EH (cell line): ENCODE measurements at places on chromosomes 7 and 10.
A peak's percentile ranks its signal among the peaks of the same experiment; 100 is the strongest.

DNA sequence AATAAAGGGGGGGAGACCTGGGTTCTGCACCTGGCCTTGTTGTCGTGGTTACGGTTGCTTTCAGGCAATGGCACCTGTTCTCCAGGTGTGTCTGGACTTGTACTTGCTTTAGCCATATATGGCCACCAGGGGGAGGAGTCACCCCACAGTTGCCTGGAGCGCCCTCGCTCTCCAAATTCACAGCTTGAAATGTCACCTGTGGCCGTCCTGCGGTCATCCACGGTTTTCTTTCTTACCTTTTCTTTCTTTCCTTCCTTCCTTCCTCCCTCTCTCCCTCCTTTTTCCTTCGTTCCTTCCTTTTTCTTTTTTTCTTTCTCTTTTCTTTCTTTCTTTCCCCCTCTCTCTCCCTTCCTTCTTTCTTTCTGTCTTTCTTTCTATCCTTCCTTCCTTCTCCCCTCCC, 157.2 kb upstream of the ZNF92 start:
- DNase-seq: peak; percentile 31

- no peak for DNase-seq
These were observed 78.3 kb upstream of the FOXK1 start for GRCh38 chr7:4603843-4604231.

DNA sequence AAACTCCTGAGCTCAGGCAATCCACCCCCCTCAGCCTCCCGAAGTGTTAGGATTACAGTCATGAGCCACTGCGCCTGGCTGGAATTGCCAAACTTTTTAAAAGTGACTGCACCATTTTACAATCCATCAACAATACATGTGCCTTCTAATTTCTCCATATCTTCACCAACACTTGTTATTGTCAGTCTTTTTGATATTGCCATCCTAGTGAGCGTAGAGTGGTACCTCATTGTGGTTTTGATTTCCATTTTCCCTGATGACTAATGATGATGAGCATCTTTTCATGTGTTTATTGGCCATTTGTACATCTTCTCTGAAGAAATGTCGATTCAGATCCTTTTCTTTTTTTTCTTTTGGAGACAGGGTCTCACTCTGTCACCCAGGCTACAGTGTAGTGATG, 21.7 kb upstream of the STRIP2 start:
- no peak for DNase-seq

GRCh38 chr10:123613346-123613850, 52.8 kb upstream of the GPR26 start:
- no peak for DNase-seq

DNA sequence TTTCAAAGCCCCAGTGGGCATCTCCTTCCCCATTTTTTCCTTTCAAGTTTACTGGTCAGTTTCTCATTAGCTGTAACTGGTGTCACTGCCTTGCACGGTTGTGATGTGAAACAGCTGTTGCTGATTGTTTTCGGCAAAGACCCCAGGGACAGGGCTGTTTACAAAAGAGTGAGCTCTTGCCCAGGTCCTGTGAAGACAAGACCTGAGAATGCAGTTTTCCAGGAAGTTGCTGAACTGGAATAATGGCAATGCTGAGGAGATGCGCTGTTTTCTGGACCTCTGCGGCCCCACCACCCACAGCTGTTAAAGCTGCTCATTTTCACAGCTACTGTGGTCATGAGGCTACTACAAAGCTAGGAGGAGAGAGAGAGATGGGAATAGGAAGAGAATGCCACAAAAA, 116.6 kb upstream of the RSU1 start:
- no peak for DNase-seq

DNA sequence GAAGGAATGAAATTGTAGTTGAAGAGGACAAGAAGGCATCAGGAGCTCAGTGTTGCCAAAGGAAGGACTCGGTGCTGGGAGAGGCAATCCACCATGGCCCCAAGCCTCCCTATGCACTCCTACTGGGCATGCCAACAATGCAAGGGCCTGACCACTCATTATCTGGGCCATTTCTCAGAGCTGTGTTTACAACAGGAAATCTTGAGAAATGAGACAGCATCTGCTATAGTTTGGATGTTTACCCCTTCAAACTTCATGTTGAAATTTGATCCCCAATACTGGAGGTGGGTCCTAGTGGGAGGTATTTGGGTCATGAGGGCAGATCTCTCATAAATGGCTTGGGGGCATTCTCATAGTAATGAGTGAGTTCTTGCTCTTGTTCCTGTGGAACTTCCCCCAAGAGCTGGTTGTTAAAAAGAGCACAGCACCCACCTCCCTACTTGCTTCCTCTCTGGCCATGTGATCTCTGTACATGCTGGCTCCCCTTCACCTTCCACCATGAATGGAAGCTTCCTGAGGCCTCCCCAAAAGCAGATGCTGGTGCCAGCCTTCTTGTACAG, 50.8 kb upstream of the AOAH start:
- DNase-seq: no peak

GRCh38 chr7:20509892-20510572, 105.4 kb upstream of the ABCB5 start:
- no peak for DNase-seq

- DNase-seq: no peak
These were observed 157.9 kb upstream of the ZMIZ1 start for GRCh38 chr10:78910886-78911285.

GRCh38 chr7:99679400-99680191, at the start of gene CYP3A5:
TSS of gene CYP3A5 (minus strand) at chr7:99679996. CDS start at chr7:99679896, 100 bp downstream.
- DNase-seq: peak; percentile 23

DNA sequence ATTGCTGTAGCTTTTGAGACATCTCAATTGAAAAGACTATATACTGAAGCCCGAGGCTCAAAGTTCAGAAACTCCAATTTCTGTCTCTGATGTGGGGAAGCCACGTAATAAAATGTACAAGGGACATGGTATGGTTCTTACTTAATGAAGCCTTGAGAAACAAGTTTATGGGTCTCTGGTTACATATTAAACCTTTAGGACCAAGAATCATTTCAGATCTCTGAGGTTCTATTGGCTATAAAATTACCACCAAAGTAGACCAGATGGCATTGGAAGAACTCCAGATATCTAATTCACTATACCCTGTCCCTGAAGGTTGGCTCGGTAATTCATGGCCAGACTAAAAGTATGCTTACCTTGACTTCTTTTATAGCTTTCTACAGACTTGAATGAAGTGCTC, 23.7 kb downstream of the STAMBPL1 start:
- no peak for DNase-seq

DNA sequence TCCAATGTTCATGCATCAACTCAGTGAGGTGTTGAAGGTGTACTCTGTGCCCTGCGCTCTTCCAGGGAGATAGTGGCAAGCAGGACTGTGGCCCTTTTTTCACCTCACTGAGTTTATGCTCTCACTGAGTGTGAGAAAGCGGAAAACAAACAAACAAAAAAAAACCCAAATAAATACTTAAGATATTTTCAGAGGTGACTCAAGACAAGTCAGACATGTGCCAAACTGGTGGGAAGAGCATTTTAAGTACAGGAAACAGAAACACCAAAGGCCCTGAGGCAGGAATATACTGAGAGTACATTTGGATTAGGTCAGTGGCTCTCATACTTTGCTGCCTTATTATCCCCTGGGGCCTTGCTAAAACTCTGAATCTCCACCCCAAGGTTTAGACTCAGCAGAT, 111.9 kb upstream of the IGFBP3 start:
- DNase-seq: peak; percentile 96

DNA sequence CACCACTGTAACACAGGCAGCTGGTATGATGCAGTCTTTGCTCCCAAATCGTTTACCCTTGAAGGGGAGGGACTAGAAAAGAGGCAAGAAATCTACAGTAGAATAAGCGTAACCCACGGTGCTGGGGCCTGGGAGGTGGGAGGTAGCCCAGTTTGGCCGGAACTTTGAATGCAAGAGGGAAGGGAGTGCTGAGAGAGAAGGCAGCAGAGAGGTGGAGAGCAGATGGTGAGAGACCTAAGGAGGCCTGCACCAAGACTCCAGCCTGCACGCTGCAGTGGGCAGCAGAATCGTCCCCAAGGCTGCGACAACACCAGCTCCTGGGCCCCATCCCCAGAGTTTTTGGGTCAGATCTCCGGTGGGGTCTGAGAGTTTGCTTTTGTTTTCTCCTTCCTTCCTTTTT, 547.5 kb downstream of the GALNT17 start:
- DNase-seq: no peak

DNA sequence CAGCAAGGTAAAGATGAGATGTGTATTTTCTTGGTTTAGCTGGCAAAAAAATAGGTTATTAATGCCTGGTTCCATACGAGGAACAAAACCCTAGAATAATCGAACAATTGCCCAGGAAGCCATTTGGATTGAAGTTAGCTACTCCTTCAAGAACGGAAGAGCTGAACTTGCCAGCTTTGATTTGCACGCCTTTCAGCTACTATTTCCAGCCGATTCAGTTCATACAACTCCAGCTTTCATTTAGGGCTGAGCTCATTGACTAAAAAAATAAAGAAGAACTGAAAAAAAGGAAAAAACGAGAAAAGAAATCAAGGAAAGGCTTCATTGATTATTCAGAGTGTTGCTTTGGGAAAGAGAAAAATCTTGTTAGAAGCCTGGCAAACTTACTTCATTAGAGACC, 60.4 kb downstream of the PTN start:
- DNase-seq: no peak

DNA sequence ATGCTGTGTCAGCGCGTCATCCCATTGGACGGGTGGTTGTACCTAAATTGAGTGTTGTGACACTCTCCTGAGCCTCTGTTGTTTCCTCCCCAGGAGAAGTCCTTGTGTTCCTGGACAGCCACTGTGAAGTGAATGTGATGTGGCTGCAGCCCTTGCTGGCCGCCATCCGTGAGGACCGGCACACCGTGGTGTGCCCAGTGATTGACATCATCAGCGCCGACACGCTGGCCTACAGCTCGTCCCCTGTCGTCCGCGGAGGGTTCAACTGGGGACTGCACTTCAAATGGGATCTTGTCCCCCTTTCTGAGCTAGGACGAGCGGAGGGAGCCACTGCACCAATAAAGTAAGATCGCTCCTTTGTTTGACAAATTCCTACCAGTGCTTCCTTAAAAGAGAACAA, 82.5 kb downstream of the GALNT11 start:
- no peak for DNase-seq

- DNase-seq: no peak
These were observed 80.3 kb downstream of the EBF3 start for GRCh38 chr10:129883626-129884397.

GRCh38 chr10:4018054-4018511, 233.1 kb upstream of the KLF6 start:
- DNase-seq: no peak

DNA sequence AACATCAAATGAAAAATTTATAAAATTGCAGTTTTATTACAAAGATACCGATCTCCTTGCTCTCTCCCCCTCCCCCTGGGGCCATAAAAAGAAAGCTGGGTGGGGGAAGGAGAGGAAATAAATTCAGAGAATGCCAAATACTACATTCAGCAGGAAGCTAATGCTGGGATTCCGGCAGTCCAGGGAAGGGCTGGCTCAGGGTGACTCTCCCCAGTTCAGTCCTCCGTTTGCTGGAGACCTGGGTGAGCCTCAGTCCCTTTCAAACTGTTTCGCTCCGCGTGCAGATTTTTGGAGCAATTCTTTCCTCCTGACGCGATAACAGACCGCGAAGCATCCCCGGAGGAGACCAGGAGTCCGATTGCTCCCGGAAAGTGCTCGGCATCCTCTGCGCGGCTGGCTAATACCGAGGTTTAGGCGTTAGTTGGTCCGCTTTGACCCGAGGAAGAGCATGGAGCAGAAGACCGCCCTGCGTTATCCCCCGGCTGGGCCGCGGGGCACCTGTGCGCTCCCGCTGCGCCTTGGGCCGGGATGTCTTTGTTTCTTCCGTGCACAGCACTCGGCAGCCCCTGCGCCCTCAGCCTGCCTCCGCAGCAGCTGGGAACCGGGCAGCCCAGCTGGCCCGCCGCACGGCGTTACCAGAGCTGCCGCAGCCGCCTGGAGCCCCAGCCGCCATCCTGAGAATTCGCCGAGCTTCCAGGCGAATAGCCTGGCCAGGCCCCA, 3.9 kb upstream of the HOXA2 start:
- DNase-seq: no peak

- no peak for DNase-seq
These were observed 161.3 kb upstream of the PCDH15 start for GRCh38 chr10:54962134-54962900.

DNA sequence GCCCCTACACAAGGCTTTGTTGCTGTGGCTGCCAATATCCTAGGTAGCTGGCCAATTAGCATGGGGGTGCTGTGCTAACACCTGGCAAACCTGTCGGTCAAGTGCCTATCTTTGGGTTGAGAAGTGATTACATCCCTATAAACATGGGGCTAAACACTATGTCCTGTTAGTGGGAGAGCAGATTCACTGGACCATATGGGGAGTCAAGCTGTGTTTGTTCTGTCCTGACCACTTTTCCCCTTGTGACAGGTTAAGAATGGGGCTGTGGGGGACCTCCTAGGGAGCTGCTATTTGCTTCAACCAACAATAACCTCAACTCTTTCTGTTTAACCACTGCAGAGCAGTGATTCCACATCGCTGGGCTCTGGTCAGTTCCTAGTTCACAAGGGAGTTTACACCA, 151.5 kb upstream of the AOAH start:
- DNase-seq: no peak

DNA sequence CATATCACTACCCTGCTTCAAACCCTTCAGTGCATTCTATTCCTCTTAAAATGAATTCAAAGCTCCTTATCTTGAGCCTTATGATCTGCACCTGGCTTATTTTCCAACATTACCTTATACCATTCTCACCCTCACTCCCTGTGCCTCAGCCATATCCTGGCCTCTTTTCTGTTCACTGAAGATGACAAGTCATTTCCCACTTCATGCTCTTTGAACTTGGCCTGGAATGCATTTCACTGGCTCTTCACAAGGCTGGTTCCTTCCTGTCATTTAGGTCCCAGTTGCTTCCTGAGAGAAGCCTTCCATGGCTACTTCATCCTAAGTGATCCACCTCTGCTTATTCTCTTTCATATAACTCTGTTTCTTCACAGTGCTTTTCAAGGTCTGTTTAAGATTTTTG, 3.2 kb upstream of the LIPF start:
- peak; percentile 47 for DNase-seq

GRCh38 chr7:286266-286665, 3.7 kb upstream of the FOXL3 start:
- DNase-seq: no peak

- DNase-seq: no peak
These were observed 10.2 kb downstream of the MLXIPL start for GRCh38 chr7:73613954-73614735.

DNA sequence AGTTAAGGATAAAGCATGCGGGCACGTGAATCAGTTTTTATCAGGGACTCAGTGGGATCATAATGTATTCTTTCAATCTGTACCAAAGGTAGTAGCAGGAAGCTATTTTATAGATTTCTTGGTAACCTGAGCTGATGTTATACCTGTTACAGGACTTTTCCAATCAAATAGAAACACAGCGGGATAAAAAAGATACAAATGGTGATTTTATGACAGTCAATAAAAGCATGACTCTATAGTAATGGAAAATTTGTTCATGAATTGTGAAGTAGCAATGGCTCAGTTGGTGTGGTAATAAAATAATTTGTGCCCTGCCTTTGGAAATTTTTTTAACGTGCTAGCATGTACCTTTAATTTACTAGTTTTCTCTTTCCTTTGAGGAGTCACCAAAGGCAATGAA, 300.7 kb upstream of the CELF2 start:
- DNase-seq: no peak
